ENCODE measurements at places on chromosomes 16 and 17.

DNA sequence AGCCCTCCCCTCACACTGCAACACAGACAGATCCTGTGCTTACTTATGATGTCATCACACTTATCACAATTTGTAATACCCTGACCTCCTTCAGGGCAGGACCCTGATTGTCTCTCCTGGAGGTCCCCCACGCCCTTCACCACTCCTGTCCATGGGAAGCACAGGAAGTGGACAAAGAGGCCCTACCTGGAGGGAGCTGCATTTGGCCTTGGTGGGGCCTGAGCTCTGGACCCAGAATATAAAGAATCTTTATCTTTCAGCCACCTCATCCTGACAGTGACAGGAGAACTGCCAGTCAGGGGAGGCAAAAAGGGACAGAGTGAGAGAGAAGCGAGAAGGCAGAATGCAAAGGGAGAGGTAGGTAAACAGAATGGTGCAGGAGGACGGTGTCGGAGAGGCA, 303.4 kb upstream of the N4BP1 start:
- DNase-seq = no peak

DNA sequence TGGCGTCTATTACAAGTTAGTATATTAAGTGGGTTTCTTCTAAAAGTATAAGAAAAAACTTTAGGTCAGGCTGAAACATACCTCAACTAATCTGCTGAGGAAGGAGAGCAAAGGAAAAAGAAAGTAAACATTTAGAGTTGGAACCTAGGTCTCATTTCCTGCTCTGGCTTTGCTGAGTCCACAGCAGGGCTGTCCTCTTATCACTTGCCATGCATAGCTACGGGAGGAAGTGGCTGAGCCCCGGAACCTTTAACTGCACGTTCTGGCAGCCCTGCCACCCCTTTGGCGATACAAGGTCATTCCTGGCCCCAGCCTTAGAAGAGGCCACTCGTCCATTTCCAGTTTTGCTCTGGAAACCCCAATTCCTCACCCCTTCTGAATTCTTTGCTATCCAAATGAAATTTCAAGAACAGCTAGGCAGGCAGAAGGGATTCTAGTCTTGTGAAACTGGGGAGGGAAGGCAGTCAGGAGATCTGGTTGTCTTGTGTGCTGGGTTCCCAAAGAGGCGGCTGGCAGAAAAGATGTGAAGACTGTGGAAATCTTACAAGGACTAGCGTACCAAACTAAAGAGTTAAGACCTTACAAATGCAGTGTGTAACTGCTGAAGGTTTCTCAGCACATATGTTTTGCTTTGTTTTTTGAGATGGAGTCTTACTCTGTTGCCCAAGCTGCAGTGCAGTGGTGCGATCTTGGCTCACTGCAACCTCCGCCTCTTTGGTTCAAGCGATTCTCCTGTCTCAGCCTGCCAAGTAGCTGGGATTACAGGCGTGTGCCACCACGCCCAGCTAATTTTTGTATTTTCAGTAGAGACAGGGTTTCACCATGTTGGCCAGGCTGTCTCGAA, 19.1 kb downstream of the WIPI1 start:
- DNase-seq = peak; percentile 66

DNA sequence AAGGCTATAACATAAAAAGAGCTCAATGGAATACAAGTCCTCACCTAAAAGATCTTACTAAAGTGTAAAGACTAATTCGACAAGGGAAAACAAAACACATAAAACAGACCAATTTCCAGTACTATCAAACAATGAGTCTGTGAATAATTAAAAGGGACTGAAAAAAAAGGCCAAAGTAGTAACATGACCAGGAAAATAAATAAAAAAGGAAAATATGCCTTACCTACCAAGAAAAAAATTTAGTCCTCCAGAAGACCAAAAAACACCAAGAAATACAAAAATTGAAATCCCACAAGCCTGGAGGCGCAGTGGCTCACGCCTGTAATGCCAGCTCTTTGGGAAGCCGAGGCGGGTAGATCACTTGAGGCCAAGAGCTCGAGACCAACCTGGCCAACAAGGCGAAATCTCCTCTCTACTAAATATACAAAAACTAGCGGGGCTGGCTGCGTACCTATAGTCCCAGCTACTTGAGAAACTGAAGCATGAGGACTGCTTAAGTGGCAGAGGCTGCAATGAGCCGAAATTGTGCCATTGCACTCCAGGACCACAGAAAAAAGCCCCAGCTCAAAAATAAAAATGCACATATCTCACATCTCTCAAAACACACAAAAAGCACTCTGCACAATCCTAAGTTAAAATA, 60.8 kb downstream of the TEX14 start:
- no peak for DNase-seq

GRCh38 chr16:4698321-4699045, 5.1 kb downstream of the NUDT16L1 start:
- DNase-seq = no peak

DNA sequence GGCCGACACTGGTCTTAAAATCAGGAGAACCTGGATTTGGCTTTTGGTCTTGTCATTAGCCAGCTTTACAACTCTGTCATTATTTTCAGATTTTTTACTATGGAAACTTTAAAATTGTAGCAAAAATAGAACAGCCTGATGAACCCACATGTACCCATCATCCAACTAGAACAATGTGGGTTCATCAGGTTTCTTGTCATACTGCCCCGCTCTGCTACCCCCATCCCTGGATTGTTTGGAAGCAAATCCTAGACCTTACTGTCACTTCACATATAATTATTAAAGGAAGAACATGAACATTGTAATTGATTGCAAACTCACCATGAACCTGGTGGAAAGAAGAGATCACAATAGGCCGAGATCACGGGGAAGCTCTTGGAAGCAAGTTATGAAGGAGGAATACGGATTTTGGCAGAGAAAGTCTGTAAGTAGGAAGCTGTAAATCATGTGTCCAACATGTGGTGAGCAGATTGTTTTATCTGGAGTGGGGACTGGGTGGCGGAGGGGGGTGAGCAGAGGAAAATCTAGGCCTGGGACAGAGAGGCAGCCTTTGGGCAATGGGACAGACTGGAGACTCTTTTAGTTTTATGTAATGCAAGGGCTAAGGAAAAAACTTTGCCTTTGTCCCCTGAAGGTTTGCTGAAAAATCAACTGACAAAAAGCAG, 67.0 kb downstream of the PITPNC1 start:
- DNase-seq = no peak

GRCh38 chr16:30131869-30132475, 9.0 kb upstream of the MAPK3 start:
- DNase-seq = no peak

DNA sequence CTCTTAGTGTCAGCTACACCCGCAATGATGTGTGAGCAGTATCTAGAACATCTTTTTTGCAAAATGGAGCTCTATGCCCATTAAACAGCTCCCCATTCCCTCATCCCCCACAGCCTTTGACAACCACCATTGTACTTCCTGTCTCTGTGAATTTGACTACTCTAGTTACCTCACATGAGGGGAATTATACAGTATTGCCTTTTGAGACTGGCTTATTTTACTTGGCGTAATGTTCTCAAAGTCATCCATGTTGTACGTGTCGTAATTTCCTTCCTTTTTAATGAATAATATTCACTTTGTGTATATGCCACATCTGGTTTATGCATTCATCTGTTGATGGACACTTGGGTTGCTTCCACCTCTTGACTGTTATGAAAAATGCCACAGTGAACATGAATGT, 23.2 kb upstream of the CCL22 start:
- DNase-seq = no peak

DNA sequence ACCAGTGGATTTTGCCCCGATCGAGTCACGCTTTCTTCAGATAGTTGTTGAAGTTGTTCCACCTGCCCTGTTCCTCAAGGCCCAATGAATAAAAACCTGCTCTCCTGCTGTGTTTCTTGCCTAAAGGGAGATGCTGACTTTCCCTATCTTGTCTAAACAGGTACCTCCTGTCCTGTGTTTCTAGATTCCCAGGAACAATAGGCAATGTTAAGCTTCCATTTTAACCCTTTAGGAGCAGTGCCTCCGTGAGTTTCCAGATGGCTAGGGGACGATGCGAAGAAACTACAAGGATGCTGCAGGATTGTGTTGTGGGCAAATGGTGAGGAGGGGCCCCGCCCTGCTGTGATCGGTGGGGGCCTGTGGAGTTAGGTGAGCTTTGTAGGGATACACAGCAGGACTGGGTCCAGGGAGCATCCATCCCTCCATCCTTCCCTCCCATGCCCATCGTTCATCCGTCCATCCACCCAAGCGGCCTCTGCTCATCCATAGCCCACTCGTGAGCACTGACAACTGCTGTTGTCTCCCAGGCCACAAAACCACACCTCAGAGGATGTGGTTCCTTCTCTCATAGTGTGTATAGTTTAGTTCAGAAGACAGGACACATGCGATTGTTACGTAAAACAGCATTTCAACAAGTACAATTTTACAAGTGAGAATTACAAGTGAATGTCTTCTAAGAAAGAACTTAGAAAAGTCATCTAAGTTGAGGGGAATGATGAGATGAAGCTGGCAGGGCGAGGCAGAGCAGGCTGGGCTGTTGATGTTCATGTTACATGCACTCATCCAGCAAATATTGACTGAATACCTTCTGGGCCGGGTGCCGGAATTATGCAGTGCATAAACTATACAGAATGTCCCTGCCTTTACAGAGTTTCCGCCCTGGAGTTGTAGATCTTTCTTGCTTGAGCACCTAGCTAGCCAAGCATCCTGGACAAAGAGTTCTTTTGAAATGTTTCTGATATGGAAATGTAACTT, 5.2 kb downstream of the ARSG start:
- DNase-seq = peak; percentile 79

DNA sequence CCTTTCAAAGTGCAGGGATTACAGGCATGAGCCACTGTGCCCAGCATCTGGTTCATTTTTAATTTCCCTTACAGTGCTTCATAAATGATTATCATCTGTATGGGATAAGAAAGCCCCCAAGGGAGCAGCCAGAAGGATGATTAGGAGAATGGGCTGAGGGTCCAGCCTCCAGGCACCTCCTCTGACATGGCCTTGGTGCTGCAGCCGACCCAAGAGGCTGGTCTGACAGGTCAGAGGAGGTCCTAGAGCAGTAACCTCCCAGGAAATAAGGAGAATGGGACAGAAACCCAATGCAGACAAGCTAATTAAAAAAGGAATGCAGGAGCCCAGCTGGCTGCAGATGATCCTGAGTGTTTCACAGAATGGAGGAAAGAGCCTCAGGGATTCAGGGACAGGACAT, 29.0 kb downstream of the MRC2 start:
- no peak for DNase-seq

GRCh38 chr17:69339937-69340336, 13.0 kb upstream of the ABCA5 start:
- no peak for DNase-seq

- DNase-seq = no peak
These were observed 15.3 kb downstream of the SGCA start for GRCh38 chr17:50181144-50181543.

DNA sequence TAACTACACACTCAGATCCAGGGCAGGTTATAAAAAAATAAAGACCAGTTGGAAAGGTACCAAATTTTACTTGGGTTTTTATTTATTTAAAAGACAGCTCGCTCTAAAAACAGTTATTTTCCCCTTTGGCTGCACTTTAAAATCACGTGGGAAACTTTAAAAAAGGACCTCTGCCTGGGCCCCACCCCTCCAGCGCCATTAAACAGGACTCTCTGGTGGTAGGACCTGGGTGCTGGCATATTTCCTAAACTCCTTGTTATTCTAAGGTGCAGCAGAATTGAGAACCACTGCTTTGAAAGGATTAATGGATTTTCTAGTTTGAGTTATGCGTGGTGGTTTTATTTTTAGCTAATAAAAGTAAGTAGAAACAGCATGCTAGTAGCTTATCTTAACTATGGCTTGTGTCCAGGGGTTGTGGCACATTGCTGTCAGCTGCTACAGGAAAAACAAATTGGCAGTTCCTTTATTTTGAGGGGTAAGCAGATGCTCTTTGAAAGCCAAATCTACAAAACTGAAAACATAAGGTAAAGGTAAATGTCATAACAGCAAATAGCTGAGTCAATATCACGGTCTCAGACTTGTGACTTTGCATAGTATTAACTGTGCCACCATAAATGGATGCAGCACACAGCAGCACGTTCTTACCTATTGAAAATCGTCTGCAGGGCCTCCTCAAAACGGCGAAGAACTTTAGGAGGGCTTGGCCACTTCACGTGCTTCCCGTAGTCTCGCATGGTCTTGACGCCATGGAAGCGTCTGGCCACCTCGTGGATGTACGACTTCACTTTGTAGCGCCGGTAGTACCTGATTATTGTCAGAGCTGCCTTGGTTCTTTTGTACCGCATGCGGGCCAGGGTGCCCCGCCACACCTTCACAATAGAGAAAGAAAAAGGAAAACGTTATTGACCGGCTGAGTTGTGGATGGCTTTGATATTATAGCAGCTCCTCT, 172.0 kb downstream of the CDK5R1 start:
- no peak for DNase-seq

- DNase-seq = no peak
These were observed 7.5 kb upstream of the ARMC5 start for GRCh38 chr16:31451681-31452351.

DNA sequence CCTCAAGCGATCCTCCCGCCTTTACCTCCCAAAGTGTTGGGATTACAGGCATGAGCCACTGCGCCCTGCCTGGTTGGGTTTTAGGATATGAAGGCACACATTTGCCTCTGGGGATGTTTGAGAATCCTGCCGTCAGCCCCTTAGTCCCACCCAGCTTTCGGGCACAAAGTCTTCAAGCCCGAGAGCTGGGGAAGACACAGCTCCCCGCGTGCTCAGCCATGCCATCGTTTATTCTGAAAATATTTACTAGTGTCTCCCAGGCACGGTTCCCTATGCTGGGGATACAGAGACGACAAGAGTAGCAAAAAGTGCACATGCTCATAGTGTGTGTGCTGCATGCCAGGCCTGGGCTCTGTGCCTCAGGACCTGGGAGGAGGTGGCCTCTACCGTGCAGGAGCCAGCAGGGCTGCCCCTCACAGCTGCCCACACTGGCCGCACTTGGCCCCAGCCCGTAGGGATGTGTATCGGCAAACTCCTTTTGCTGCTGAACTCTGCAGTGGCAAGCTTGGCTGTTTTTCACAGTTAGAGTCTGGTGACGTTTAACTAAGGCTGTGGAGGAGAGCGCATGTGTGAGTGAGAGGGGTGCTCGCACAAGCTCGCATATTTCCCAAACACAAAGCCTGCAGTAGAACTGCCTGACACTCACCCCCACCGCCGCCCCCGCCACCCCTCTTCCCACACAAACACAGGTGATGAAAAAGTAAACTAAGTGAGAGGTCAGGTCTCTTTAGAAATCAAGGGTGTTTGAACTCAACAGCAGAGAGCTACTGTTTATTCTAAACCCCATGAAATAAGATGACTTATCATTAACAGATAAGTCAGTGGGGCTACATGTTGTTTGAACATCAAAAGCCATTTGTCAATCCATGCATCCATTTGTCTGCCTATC, 266.4 kb downstream of the MRTFB start:
- no peak for DNase-seq

GRCh38 chr16:86479419-86479818, 30.9 kb upstream of the FOXF1 start:
- DNase-seq = no peak

- no peak for DNase-seq
These were observed 15.8 kb downstream of the TEKT1 start for GRCh38 chr17:6815775-6816174.

- DNase-seq = no peak
These were observed 50.8 kb downstream of the HIC1 start for GRCh38 chr17:2105663-2106062.
